Activated T-helper 9 cell treated with anti-CD3 and anti-CD28 coated beads, Interleukin-2, amount 50 U/mL, for 16 hours (primary cell): ENCODE measurements at places on chromosomes 12 and 14.

DNA sequence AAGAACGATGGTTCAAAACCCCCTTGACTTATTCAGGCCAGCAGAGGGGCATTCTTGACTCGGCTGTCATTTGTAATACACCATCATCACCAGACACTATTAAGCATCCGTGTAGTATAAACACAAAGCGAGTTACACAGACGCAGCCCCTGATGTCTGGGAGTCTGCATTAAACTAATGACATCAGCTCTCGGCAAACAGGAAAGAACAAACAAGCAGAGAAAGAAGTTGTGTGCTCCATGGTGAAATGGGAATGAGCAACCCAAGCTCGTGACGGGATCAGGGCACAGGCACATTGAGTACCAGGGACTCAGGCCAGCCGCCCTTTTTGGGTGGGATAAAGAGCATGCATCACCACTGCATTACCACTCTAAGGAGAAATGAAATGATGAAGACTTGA lies 460.1 kb downstream of the MED13L start:
- no peak for DNase-seq

- DNase-seq = no peak
Measured at GRCh38 chr12:34605510-34605887, 583.2 kb downstream of the ALG10 start.

- DNase-seq = no peak
Measured at GRCh38 chr14:100644784-100645183, 57.6 kb upstream of the BEGAIN start.

DNA sequence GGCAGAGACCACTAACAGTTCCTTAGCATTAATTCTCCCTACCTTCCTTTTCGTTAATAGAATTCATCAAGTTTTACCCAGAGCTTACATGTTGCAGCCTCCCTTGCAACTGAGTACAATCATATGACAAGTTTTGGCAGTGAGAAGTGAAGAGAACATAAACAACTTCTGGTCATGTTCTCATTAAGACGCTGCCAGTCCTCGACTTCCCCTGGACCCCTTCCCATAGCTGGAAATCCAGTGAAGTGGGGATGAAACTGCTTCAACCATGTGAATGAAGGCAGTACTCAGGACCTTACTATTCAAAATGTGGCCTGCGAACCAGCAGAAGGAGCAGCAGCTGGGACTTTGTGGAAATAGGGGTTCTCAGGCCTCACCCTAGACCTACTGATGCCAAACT lies 133.9 kb downstream of the SPTSSA start:
- no peak for DNase-seq
